ENCODE measurements at places on chromosomes 1 and 21.

GRCh38 chr1:43065191-43065590 is 106.5 kb upstream of the SLC2A1 start:
- DNase-seq: no peak

DNA sequence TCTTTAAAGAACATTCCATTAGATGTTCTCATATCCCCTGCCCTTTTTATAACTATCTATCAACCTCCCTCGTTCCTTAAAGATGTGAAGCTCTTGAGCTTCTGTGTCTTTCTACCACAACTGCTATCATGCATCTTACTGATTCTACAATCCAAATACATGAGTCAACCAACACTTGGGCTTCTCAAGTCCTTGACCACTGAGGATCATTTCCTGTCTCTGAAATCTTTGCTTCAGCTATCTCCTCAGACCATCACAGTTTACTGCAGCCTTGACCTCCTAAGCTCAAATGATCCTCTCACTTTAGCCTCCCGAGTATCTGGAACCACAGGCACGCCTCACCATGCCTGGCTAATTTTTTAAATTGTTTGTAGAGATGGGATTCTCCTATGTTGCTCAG is 75.2 kb downstream of the FMO4 start:
- DNase-seq: no peak

DNA sequence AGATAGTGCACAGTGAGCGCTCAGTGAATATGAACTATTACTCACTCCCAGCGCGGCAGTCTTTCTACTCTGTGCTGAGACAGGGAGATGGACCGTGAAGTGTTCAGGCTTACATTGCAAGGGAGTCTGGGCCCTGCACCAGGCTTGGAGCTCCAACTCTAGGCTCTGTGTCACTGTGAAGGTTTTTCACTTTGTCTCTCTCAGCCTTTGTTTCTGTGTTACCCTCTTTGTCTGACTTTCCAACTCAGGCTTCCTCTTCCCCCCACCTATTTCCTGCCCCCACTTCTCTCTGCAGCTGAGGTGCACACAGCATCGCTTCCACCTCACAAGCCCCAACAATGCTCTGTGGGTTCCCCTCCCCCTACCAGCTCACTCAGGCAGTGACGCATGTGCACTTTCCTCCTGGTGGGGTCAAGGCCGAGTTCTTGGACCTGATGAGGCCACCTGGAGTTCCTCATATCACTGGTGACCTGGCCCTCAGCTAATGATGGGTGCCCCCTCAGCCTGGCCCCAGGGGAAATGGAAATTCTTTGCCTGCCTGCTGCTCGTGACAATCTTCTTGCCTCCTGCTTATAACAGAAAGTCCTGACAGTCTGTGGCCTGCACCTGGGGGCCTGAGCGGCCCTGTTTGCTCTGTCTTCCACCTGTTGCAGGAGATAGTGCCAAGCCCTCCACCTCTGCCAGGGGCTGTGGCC is 1.1 kb upstream of the LCK start:
- peak; percentile 89 for DNase-seq

- DNase-seq: no peak
These were observed 29.8 kb downstream of the SOAT1 start for GRCh38 chr1:179323436-179323835.

DNA sequence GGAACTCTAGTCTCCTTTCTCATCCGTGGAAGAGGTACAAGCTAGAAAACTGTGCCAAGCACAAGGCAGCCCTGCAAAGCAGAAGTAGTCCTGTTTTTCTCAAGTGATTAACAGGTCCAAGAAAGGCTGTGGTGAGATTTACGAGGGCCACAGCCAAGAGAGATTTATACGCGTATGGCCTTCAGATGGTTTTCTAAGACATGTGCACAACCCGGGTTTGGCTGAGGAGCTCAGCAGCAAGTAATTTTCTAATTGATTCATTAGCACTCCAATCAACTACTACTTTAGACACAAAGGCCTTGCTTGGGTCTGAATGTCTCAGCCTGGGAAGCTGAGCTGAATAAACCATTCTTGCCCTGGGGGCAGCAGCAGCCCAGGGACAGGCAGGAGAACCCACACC is 55.8 kb downstream of the SSBP3 start:
- no peak for DNase-seq

- DNase-seq: no peak
These were observed 1.9 kb upstream of the BRINP3 start for GRCh38 chr1:190479516-190479915.

DNA sequence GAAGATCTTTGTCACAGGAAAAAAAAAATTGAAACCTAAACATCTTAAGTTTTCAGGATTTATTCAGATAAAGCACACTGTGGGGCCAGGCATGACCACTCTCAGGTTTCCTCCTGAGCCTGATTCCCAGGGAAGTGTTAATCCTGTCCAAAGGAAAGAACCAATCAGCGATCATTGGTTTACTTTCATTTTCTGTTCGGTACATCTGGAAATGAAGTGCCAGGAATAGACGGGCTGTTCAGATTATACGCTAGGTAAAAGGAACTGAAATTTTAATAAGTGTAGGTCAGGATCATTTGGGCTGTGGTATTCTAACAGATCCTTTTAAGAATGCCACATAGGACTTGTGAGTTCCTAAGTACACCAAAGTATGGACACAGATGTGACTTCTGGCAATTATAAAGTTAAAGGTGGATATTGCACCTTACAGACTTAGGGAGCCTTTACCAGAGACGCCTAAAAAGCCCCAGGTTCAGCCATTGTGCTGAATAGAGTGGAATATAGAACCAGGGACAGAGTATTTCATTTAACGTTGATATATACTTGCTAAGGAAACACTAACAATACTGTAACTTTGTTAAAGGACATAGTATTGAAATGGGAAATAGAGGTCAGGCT is 9.3 kb upstream of the CACYBP start:
- peak; percentile 24 for DNase-seq

Data from CD4-positive, CD25-positive, alpha-beta regulatory T cell (primary cell).